ENCODE measurements at places on chromosomes 1 and 21.

- DNase-seq = no peak
Observed at GRCh38 chr1:234642428-234642827, 32.5 kb upstream of the IRF2BP2 start.

- DNase-seq = no peak
Observed at GRCh38 chr1:32868806-32869455, 1.8 kb downstream of the FNDC5 start.

- no peak for DNase-seq
Observed at GRCh38 chr1:181090641-181091126, 2.2 kb downstream of the IER5 start.

- DNase-seq = no peak
Observed at GRCh38 chr1:25140073-25140797, 92.1 kb downstream of the SYF2 start.

GRCh38 chr1:174815474-174815908 lies 184.3 kb upstream of the CACYBP start:
- DNase-seq = no peak

- no peak for DNase-seq
Observed at GRCh38 chr1:158013840-158014730, 20.6 kb downstream of the KIRREL1 start.

DNA sequence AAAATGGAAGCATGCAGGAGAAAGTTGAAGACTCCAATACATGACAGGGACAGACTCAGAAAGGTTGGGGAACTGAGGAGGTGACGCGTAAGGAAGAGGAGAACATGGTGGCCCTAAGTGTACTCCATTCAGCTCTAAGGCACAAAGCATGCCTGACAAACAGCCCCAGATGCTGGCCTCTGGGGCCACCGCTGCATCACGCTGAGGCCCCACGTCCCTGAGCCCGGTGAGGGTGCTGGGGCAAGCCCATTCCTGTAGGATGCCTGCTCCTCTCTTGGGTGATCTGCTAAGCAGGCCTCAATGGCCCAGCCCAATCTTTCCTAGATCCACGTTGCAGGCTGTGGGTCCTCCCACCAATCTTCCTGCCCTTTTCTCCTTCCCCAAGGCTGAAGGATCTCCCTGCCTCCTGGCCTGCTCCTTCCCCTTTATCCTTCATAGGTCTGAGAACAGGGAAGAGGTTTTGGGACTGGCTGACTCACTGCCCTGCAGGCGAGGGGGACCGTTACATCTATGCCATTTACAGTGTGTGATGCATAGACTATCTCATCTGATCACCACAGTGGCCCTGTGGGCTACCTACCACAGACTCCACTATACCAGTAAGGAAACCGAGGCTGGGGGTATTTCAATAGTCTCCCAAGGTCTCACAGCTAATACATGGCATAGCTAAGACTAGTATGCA lies 16.8 kb upstream of the NID1 start:
- DNase-seq = no peak

- DNase-seq = no peak
Observed at GRCh38 chr1:186289943-186290545, 85.0 kb downstream of the TPR start.
